ENCODE measurements at places on chromosomes 11 and 22.

- DNase-seq, result no peak
These were observed 9.0 kb downstream of the KIRREL3 start for GRCh38 chr11:126991596-126991995.

DNA sequence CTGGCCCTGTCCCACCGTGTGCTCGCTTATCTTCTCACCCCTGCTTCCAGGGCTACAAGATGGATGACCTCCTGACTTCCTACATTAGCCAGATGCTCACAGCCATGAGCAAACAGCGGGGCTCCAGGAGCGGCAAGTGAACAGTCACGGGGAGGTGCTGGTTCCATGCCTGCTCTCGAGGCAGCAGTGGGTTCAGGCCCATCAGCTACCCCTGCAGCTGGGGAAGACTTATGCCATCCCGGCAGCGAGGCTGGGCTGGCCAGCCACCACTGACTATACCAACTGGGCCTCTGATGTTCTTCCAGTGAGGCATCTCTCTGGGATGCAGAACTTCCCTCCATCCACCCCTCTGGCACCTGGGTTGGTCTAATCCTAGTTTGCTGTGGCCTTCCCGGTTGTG, 86.5 kb downstream of the MYO7A start:
- no peak for DNase-seq

DNA sequence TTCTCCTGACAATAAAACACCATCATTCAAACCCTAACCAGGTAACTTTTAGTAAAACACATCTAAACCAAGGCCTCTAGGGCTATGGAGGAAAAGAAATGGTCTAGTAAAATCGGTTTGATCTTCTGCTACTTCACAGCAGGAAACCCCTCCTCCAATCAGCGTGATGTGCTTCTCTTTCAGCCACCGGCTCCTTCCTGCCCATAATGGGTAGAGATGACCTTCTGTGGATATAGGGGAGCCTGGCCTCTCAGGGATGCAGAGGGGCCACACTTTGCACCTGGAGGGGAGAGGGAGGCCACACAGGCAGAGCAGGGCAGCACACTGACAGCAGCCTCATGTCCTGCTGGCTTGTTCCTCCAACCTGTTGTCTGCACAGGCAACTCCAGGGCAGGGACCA, 6.9 kb downstream of the EHD1 start:
- DNase-seq, result no peak

DNA sequence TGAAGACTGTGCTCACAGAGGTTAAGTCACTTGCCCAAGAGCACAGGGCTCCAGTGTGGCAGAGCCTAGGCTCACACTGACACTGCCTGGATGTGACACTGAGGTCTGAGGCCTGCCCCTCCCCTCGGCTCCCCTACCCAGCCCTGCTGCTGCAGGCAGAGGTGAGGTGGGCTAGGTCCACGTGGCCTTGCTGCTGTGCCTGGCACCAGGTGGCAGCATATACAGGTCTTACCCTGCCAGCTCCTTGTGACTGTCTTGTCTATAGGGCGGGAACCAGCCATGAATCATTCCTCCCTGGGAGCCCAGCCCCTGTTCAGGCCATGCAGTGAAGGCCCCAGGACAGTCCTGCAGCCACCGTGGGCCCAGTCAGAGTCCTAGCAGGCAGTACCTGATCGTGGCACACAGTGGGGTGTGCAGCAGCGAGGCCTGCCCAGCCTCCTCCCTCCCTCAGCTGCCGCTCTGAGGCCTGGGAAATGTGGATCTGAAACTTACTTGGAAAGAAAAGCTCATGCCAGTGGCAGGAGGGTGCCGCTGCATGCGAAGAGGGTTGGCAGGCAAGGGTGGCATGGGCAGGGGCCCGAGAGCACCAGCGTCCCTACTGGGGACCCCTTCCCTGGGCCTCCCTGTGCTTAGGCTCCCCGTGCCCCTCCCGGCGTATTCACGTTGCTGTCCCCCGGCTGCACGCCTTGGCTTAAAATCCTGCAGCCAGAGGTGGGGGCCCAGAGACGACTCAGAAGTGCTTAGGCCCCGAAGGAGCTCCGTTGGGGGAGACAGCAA, 1.2 kb upstream of the CERK start:
- DNase-seq, result peak; percentile 32

GRCh38 chr11:44626645-44627044, 61.2 kb downstream of the CD82 start:
- DNase-seq, result no peak

- peak; percentile 15 for DNase-seq
These were observed 63.1 kb downstream of the SOX6 start for GRCh38 chr11:16293204-16293681.

GRCh38 chr22:35425971-35426800, 26.2 kb downstream of the MCM5 start:
- DNase-seq, result no peak

- no peak for DNase-seq
These were observed at the start of gene SCT for GRCh38 chr11:626475-627307. Gene SCT (minus strand): TSS chr11:627181. CDS start chr11:627143, 38 bp downstream.

DNA sequence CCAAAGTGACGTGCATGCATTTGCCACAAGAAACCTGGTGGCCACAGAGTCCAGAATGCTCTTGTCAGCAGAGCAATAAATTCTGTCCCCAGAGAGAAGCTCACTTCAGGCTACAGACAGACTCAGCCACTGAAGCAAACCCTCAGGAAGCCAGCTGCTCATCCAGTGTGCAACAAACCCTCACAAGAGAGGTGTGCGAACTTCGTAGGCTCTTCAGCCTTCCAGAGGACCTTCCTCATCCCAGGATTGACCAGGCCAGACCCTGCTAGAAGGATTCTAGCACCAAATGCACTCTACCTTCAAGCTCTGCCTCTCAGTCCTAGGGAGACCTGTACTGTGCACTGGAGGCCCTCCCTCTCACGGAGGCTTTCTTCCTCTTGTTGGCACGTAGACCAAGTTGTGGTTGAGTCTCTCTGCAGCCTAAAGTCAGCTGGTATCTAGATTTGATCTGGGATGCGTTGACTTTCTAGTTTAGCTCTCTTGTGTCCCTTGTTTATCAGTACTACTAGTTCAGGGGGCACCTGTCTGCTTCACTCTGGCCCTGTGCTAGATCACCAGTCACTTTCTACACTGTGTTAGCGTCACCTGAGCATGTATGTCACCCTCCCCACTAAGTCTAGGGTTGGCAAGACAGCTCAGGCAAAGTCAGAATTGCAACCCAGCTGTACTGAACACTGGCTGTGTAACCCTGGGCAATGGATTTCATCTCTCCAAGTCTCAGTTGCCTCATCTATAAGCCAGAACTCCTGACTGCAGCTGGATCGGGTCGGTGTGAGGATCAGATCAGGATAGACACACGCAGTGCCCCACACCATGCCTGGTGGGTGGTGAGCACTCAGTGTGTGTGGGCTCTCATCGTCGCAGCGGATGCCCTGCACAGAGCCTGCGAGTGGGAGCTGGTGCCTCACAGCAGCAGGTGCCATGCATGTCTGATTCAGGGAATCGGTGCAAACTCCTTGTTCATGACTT, 22.1 kb upstream of the TMPRSS13 start:
- DNase-seq, result no peak

GRCh38 chr22:24390576-24390975, 36.8 kb upstream of the ADORA2A start:
- no peak for DNase-seq

GRCh38 chr11:64534391-64534801, 56.6 kb upstream of the SLC22A12 start:
- no peak for DNase-seq

GRCh38 chr11:85772695-85773094, 38.2 kb downstream of the SYTL2 start:
- no peak for DNase-seq

DNA sequence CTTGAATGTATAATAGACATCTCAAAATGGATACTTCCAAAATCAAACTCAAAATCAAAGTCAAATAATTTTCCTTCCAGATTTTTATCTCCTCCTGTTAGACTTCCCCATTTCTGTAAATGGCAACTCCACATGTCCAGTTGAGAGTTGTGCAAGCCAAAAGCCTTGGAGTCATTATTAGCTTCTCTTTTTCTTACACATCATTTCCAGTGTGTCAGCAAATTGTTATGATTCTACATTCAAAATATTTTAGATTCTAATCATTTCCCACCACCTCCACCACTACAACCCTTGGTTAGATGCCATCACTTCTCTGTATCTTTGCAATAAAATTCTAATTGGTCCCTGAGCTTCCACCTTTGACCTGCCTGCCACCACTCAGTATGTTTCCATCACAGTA, 155.7 kb downstream of the CNTN5 start:
- DNase-seq, result no peak

DNA sequence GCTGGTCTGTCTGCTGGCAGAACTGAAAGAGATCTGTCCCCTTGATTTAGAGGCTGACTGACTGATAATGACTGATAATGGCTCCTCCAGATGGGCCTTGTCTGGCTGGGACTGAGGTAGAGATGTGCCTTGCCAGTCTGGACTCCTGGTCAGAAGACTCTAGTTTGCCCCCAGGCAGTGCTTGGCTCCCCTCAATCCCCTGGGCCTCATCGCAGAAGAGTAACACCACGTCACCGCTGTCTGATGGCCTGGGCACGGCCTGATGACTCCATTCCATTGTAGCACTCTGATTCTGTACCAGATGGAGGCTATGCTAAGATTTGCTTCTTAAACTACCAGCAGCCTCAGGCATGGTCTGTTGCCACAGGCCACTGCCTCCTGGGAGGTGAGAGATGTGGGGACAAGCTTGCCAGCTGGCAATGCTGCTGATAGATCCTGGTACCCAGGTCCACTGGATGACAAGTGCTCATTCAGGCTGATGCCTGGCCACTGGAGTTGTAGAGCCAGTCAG, 19.1 kb downstream of the CYB5R2 start:
- no peak for DNase-seq

DNA sequence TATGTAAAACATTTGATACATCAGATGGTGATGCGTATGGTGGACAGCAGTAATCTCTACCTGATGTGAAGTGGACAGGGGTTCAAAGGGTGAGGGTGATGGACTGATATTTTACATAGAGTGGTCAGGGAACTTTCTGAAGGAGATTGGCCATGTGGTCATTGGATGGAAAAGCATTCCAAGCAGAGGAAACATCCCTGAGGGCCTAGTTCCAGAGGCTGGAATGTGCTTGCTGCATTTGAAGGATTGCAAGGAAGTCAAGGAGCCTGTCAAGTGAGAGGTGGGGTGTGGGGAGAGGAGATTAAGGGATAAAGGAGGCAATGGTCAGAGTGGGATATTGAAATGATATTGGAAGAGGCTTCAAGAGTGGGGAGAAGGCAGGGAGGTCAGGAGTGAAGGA, 151.9 kb upstream of the NTM start:
- no peak for DNase-seq

- no peak for DNase-seq
These were observed 10.3 kb downstream of the VPS37C start for GRCh38 chr11:61150706-61151544.

DNA sequence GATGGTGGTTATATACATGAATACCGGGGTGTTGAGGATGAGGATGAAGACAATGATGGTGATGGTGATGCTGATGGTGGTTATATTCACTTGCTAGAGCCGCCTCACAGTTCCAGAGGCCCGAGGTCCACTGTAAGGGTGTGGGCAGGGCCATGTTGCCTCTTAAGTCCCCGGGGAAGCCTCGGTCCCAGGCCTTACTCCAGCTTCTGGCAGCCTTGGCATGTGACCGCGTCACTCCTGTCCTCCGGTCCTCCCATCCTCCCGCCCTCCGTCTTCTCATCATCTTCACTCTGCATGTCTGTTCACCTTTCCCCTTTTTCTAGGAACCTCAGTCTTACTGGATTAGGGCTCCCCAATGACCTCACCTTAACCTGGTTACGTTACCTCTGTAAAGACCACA, 54.6 kb downstream of the IGLL1 start:
- DNase-seq, result no peak

- no peak for DNase-seq
These were observed 380.1 kb upstream of the SYN3 start for GRCh38 chr22:33438273-33438672.
